ENCODE measurements at places on chromosomes 3 and 15.

- DNase-seq: no peak
These were observed 79.8 kb downstream of the EPHB1 start for GRCh38 chr3:134874737-134875413.

GRCh38 chr3:72082776-72083462, 298.0 kb upstream of the PROK2 start:
- DNase-seq: peak; percentile 50

GRCh38 chr3:149221783-149222517, at the start of gene CP:
CP (minus strand) TSS chr3:149221829; CDS start chr3:149221792, 37 bp downstream.
- DNase-seq: no peak

DNA sequence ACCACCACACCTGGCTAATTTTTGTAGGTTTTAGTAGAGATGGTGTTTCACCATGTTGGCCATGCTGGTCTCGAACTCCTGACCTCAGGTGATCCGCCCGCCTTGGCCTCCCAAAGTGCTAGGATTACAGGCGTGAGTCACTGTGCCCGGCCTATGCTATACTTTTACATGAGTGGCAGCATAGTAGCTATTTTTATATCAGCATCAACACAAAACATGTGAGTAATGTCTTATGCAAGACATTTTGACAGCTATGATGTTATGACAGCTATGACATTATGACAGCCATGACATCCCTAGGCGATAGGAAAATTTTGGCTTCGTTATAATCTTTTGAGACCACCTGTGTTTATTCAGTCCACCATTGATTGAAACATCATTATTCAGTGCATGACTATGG, 4.1 kb upstream of the NAALADL2 start:
- DNase-seq: no peak

DNA sequence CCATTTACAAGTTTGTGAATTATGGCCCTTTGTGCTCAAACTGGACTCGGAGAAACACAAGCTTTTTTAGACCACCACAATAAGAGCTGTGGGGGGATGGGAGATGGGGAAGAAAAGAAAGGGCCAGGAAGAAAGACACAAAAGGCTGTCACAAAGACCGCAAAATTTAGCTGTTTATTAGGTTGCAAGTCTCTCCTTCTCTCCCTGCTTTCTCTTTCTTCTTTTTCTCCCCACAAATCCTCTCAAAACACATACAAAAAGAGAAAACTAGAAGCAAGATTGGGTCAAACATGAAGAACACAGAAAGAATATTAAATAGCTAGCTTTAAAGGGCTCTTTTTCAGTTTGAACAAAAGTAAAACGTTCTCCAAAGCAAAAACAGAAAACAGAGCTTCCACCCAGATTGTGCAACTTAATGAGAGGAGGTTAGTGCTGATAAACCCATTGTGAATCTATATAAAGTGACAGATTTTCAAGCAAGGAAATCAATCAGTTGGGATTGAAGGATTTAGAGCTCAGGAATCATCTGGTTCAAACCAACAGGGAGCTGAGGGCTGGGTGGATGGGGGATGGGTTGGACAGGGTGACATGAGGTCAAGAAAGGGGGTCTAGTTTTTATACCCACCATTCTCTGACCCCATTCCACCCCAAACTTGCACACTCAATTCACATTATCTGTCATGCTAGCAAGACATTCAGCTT, 87.3 kb downstream of the DHX30 start:
- DNase-seq: no peak

DNA sequence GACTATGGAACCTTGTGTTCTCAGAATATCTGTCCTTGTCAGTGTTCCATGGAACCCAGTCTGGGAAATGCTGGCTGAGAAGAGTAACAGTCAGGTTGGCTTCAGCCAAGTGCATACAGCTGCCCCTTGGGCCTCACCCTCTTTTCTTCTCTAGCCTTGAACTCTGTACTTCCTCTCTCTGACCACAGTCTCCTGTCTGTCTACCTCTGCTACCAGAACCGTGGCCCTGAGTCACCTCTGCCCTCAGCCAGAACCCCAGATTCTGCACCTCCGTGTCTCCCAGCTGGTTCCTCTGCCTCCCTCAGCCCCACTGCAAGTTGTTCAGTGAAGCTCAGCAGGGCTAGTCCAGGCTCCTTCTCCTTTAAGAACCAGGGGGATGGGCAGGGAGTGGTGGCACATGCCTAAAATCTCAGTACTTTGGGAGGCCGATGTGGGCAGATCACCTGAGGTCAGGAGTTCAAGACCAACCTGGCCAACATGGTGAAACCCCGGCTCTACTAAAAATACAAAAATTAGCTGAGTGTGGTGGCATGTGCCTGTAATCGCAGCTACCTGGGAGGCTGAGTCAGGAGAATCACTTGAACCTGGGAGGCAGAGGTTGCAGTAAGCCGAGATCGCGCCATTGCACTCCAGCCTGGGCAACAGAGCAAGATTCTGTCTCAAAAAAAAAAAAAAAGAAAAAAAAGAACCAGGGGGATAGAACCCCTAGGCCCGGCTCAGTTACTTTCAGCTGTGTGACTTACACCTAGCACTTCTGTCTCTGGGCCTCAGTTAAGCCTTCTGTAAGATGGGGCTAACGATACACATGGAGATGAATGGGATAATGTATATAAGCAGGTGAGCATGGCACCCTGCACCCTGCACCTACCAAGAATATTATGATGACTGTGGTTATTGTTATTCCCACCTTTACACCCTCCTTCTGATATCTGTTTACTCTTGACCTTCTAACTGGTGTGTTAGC, 24.3 kb upstream of the TATDN2 start:
- DNase-seq: no peak

DNA sequence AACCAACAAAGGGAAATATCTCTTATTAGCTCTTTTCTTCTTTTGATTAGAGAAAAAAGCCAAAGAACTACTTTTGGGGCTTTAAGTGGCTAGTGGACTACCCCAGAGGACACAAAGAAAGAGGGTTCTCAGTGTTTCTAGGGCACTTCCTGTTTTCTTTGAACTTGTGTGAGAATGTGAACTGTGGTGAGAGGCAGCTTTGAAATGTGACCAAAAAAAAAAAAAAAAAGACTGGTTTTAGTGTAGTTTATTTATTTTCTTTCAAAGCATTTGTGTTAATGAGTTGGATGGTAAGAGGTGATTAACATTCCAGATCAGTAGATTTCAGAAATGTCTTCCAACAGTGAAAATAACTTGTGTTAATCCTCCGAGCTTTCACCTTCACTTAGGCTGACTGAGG, 32.4 kb downstream of the SELENOT start:
- DNase-seq: no peak

DNA sequence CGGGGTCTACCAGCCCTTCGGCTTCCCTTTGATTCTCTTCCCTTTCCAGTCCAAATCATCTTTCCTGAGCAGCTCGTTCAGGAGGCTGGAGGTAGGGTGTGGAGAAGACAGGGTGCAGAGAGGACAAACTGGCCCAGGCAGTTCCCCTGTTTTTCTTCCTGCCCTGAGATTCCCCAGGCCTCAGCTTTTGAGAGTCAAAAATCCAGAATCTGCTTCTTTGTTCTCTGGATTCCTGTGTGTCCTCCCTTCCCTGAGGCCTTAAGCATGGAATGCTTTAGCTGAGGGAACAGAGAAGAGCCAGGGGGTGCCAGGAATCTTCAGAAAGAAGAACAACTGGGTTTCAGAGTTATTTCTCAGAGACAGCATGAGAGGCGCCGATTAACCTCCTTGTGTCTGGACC, 26.7 kb upstream of the LRTM1 start:
- DNase-seq: no peak

- no peak for DNase-seq
These were observed 52.9 kb downstream of the GASK1A start for GRCh38 chr3:43031889-43032545.

- DNase-seq: no peak
These were observed 28.1 kb downstream of the BCL2A1 start for GRCh38 chr15:79942741-79943481.

DNA sequence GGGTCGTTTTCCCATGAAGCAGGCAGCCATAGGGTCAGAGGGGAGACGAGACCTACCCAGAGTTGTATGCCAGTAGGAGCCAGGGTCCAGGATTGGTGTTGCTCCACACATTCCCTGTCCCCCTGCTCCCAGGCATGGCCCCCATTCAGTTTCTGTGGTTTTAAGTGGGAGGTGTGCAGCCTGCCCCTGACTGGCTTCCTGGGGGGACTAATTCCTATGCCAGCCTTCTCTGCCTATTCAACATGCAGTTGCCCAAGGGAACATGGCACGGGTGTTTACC, 126.3 kb downstream of the EEFSEC start:
- no peak for DNase-seq

- DNase-seq: peak; percentile 95
These were observed 215.6 kb upstream of the RBMS3 start for GRCh38 chr3:29065211-29065785.

DNA sequence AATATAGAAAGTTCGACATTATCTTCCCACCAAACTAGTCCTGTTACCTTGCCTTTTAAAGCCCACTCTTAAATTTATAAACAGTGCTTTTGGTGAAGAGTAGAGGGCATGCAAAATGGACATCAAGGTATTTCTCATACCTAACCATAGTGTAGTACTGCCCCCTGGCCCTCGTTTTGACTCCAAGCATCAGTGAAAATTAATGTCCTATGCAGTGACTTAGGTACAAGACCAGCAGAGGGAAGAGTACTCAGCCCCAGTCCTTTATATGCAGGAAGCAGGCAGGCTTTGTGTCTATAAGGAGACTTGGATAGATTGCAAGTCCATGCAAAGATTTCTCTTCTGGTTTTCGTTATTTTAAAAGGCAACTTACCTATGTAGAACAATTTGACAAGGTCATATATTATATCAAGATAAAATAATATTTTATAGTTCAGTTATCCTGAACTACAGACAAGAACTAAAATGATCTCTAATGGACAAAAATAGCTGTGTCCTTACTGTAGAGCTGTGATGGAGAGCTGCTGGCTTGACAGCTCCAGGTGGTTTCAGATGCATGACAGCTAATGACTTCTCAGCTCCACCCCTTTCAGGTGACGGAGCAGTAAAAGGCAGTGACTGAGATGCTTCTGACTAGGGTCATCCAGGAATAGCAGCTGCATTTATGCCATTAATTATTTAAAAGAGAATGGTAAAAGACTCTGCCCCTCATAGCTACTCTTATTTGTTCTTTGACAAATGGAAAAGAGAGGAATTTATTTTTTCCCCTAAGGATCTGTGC, 646.1 kb downstream of the SQOR start:
- DNase-seq: no peak

DNA sequence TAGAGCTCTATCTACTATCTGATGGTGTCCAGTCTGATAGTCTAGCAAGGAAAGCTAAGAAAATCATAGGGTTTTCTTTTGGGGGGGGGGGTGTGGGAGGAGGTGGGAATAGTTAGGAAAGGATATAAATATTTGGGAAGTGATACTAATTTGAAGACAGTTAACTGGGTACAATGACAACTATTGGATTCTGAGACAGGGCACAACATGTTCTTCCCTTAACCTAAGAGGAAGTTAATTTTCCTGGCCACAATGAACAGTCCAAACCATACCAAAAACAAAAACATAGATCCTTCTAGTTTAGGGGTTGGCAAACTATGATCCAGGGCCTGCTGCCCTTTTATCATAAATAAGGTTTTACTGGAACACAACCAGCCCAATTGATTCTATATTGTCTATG, 10.0 kb upstream of the HCLS1 start:
- no peak for DNase-seq

- peak; percentile 92 for DNase-seq
These were observed 148.6 kb downstream of the MEIS2 start for GRCh38 chr15:36951731-36952247.

DNA sequence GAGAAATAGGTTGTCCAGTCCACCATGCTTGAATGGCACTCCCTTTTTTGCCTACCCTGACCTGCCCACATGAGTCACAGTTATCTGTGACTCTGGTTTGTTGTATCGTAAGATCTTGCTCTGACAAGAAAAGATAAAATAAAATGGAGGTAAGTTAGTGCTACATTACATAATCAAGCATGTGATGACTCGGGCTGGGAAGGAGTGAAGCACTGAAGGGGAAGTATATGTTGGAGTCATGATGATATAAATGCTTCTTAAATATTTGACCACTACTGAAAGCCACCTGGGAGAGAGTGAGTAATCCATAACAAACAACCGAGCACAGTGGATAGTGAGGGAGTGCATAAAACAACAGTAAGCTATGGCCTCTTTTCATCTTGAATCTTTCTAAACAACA, 124.4 kb downstream of the SHOX2 start:
- DNase-seq: peak; percentile 35

- DNase-seq: no peak
These were observed 244.4 kb downstream of the ZBTB20 start for GRCh38 chr3:114902691-114903101.

DNA sequence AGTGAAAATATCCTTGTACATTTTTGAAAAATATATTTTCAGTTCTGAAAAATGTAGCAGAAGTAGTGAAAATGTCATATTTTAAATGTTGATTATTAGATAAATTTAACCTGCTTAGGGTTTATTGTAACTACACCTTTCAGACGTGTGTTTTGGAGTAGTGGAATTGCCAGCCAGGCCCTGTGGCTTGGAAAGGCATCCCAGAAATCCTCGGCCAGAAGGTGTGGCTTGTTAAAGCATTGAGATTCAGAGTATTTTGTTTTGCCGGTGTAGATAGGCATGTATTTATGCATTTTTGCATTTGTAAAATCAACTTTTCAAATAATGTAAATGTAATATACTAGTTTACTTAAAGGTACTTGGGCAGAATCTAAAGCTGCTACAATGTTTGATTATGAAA, 7.0 kb downstream of the EBLN2 start:
- DNase-seq: no peak

DNA sequence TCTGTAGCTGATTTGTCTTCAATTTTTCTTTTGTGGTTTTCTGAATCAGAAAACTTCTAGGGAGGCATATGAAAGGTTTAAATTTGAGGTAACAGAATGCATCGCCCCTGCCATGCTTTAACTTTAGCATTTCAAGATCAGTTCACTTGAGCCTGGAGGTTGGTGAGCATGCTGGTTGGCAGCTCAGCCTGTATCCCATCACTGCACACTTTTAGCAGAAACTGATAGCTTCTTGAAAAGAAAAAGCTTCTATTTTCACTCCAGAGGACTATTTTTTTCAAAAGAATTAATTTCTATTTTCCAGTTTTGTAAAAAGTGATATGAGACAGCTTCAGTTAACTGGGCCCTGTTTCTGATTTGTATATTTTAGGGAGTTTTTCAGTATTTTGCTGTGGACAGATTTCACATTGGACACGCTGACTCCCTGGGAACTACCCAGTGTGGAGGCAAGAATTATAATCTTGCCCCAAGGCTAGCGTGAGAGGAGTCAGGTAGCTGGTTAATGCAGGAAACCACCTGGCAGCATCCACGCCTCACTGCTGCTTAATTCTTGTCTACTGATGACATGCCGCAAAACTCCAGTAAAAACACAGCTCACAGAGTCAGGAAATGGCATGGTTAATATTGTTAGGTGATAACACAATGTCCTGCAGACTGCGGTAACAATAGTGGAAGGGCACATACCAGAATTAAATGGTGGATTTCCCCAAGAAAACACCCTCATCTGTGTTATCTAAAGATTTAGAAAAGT, 71.4 kb downstream of the DUT start:
- peak; percentile 59 for DNase-seq

DNA sequence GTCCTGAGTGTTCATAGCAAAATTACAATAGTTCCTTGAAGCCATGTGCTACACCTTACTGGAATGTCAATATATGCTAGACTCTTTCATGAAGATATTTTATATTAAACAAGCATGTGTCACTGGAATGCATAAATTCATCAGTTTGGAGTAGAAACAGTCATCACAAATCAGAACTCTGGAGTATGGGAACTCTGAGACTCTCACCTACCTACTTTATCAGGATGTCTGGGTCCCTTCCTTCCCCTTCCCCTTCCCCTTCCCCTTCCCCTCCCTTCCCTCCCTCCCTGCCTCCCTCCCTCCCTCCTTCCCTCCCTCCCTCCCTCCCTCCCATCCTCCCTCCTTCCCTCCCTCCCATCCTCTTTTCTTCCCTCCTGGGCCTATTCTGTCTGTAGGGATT, 144.7 kb upstream of the PEX5L start:
- no peak for DNase-seq
